Fibroblast of the aortic adventitia (primary cell): ENCODE measurements at places on chromosomes 5 and 9.

- DNase-seq: no peak
Observed at GRCh38 chr9:77015327-77016048, 4.0 kb upstream of the FOXB2 start.

GRCh38 chr5:145473042-145473642, 362.0 kb downstream of the PRELID2 start:
- no peak for DNase-seq

DNA sequence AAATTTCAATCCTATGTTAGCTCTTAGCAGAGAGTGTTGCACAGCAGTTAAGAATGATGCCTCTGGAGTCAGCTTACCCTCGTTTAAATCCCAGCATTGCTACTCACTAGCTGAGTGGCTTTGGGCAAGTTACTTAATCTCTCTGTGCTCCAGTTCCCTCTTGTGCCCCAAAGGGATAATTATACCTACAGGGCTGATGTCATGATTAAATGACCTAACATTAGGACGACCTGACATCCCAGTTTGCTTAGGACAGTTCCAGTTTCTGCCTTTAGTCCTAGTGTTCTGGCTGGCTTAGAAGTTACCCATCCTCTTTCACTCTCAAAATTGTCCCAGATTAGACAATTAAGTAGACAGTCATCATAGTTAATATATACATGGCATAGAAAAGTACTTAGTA, 4.3 kb upstream of the RAI14 start:
- no peak for DNase-seq

- peak; percentile 88 for DNase-seq
Observed at GRCh38 chr9:124284940-124285441, 27.2 kb downstream of the NEK6 start.

DNA sequence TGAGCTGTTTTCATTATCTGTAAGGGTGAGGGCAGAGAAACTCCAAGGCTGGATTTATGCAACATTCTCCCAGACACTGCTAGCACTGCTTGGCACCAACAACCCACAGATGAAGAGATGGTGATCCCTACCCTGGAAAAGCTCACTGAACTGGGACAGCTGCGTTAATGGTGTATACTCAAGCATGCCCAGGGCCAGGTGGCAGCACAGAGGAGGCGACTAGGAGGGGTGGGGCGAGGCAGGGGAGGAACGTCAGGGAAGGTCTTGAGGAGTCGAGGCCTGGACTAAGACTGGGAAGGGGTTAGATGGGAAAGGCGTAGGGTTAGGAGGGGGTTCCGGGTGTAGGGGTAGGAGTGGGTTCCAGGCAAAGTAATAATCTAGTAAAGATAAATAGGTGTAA, 73.1 kb upstream of the TBC1D9B start:
- DNase-seq: no peak

DNA sequence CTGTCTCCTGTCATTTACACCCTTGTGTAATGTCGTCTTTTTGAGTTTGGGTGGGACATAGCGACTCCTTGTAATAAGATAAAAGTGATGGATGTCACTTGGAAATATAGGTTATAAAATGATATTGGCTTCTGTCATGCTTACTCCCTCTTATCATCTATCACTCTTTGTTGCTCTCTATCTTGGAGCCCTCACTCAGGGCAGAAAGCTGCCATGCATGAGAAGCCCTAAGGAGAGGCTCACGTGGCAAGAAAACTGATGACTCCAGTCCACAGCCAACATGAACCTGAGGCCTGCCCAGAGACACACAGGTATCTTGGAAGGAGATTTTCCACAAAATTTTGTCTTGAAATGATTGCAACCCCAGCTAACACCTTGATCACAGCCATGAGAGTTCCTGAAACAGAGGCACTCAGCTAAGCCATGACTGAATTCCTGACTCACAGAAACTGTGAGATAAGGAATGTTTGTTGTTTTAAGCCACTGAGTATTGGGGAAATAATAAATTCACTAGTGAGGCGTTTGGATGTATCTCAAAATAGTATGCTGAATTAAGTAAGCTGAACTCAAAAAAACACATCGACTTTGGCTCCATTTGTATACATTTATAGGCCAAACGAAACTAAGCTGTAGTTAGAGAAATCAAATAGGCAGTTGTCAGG, 216.7 kb downstream of the CDH18 start:
- DNase-seq: peak; percentile 67

- DNase-seq: no peak
Observed at GRCh38 chr5:87770601-87771121, 357.9 kb upstream of the CCNH start.

DNA sequence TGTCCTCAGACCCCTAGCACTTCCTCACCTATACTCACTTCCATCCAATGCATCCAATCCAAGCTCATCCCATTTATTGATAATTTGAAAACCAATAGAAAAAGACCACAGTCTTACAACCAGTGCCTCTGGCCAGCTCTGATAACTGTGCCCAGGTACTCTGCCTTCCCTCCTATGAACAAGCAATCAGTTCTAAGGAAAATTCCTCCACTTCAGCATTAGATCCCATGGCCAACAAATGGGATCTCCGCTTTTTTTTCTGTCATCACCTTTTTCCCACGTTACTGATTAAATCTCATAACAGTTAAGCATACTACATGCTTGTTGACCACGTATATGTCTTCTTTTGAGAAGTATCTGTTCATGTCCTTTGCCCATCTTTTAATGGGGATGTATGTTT, 41.7 kb upstream of the GLIS3 start:
- DNase-seq: no peak

- peak; percentile 82 for DNase-seq
Observed at GRCh38 chr9:94922691-94923107, 196.2 kb downstream of the AOPEP start.

- peak; percentile 53 for DNase-seq
Observed at GRCh38 chr9:70046274-70047070, 2.8 kb downstream of the MAMDC2 start.

- DNase-seq: no peak
Observed at GRCh38 chr9:85213650-85214607, 527.8 kb downstream of the AGTPBP1 start.

GRCh38 chr9:95836072-95836471, 39.4 kb upstream of the ERCC6L2 start:
- DNase-seq: no peak

- no peak for DNase-seq
Observed at GRCh38 chr5:153030755-153031725, 459.4 kb upstream of the GRIA1 start.

GRCh38 chr5:1195916-1196315, 5.5 kb upstream of the SLC6A19 start:
- DNase-seq: no peak

GRCh38 chr5:5373351-5373989, 49.0 kb upstream of the ICE1 start:
- peak; percentile 82 for DNase-seq

GRCh38 chr5:152084476-152084875, 159.8 kb upstream of the GLRA1 start:
- DNase-seq: no peak

DNA sequence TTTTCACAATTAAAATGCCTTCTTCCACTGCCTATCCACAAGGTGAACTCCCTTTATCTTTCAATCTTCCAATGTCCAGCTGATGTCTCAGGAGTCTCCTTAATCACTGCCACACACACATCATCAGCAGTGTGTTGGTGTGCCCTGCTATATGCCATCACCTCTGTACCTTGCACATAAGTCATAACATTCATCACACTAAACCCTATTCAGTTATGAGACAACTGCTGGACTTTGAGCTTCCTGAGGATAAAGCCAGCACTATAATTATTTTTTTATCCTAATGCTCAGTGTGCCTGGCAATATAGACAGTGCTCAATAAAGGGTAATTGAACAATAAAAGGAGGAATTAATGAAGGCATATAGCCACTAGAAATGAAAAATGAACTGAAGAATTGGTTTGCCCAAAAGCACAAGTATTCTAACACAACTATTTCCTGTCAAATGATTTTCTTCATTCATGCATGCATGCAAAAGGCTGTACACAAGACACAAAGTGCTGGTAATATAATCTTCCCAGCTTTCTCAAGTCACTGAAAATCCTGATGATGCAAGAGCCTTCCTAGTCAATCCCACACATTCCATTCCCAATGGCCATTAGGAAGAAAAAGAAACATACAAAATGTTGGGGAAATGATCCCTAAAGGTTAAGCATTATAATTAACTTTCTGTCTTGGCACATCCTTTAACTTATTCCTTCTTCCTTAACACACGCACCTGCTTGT, 32.4 kb downstream of the LPAR1 start:
- DNase-seq: peak; percentile 56

DNA sequence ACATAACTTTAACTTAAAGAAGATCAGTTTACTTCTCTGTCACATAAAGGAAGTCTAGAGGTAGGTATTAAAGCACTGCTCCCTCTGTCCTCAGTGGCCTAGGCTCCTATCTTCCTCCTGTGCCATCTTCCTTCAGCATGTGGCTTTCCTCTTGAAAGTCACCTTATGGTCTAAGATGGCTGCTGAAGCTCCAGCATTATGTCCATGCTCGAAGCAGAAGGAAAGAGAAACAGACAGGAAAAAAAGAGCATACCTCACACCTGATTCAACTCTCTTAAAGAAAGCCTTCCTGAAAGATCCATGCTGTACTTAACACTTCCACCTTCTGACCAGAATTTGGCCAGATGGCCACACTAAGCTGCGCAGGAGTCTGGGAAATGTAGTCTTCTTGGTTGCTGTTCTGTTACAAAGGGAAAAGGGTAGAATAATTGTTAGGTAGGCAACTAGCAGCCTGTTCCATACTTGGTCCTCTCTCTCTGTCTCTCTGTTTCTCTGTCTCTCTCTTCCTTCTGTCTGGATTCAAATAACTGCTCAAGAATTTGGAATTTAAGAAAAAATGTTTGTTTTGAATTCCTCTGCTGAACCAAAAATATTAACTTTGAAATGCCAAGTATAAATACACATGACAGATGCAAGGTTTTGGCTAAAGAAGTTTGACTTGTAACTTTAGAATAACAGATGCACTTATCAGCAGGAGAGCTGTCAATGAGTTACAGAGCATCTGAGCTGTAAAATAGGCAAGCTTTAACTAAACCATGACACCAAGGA, 16.0 kb downstream of the TMEM174 start:
- peak; percentile 72 for DNase-seq

DNA sequence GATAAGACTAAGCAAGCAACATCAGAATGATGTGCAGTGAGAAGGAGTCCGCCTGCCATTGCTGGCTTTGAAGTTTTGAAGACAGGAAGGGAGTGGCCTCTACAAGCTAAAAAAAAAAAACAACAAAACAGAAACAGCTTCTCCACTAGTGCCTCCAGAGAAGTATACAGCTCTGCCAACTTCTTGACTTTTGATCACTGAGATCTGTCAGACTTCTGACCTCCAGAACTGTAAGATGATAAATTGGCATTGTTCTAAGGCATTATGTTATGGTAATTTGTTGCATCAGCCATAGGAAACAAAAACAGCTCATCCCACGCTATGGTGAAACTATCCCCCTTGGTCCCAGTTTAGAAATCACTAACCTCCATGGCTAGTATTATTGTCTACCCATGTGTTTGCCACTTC, 131.0 kb upstream of the VCAN start:
- DNase-seq: peak; percentile 70

DNA sequence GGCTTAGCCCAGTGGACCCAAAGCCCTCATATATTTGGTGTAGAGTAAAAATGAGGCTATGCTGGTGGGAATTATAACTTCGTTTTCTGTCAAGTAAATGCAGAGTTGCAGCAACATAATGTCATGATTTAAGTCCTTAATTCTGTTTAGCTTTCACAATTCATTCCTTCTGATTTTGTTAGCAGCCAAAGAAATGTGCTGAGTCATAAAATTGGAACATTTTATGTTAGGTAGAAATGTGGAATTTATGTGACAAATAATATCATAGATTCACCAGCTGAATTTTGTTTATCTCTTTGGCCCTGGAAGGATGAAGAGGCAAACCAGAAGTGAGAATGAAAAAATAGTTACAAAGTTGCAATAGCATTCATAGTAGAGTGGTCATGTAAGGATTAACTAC, 247.0 kb downstream of the TRPM3 start:
- peak; percentile 46 for DNase-seq

GRCh38 chr5:31678180-31678579, 39.2 kb downstream of the PDZD2 start:
- DNase-seq: no peak

DNA sequence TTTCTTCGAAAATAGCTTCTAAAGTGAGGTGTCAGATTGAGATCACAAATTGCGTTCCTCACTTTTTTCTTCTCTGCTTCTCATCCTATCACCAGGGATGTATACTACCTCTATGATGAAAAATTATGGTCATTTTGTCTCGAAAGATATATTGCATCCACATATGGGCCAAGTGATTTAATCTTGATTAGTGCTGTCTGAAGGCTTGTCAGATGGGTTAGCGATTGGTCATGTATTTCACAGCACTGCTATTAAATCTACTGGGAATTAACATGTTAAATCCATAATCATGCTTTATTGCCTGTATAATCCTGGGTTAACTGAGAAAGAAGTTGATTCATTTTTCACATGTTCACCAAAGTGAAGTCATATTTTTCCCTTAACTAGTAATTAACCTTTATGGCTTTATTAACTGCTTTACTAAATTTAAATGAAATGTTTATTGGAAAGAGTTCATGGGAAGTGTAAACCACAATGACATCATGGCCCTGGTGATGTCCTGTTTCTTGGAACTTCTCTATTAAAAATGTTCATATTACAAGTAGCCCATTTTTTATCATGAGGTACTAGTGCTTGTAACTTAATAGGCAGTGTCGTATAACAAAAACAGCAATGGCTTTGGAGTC, 193.3 kb downstream of the SMC2 start:
- no peak for DNase-seq

DNA sequence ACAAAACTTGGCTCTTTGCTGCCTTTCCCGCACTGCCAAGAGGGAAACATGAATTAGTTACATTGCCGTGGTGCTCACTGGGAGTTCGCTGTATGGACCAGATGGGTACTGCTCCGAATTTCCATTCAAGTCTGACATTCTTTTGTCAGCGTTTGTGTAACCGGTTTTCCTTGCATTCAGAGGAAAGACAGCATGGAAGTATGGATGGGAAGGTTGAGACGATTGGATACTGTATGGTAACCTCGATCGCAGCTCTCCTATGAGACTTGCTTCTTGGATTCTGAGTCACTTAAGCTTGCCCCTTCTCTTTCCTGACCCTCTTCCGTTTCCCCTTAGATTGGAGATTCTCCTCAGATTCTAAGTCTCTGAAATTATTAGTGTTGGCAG, 625 bp upstream of the UBLCP1 start:
- peak; percentile 25 for DNase-seq

DNA sequence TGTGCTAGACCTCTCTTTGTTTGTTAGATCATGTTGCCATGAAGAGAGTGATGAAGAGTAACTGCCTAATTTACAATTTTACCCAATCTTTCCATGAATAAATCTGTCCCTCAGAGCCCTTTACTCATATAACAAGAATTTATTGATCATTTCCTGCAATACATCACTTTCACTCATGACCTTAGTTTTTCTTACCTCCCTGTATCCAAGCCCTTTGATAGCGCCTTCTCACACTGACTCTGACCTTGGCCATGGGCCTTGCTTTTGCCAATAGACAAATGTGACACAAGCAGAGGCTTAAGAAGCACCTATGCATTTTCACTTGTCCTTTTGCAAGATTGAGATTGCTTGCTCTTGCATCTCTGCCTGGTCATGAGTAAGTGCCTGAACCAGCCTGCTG, 288.1 kb downstream of the NNT start:
- peak; percentile 25 for DNase-seq

GRCh38 chr5:158884827-158885518, 214.7 kb downstream of the EBF1 start:
- DNase-seq: no peak

GRCh38 chr5:17127743-17128231, 89.6 kb upstream of the BASP1 start:
- DNase-seq: peak; percentile 86

- peak; percentile 4 for DNase-seq
Observed at GRCh38 chr5:88452820-88453219, 184.2 kb upstream of the TMEM161B start.

- DNase-seq: peak; percentile 55
Observed at GRCh38 chr9:3783156-3783555, 257.4 kb upstream of the RFX3 start.
